ENCODE measurements at places on chromosomes 11 and 22.

DNA sequence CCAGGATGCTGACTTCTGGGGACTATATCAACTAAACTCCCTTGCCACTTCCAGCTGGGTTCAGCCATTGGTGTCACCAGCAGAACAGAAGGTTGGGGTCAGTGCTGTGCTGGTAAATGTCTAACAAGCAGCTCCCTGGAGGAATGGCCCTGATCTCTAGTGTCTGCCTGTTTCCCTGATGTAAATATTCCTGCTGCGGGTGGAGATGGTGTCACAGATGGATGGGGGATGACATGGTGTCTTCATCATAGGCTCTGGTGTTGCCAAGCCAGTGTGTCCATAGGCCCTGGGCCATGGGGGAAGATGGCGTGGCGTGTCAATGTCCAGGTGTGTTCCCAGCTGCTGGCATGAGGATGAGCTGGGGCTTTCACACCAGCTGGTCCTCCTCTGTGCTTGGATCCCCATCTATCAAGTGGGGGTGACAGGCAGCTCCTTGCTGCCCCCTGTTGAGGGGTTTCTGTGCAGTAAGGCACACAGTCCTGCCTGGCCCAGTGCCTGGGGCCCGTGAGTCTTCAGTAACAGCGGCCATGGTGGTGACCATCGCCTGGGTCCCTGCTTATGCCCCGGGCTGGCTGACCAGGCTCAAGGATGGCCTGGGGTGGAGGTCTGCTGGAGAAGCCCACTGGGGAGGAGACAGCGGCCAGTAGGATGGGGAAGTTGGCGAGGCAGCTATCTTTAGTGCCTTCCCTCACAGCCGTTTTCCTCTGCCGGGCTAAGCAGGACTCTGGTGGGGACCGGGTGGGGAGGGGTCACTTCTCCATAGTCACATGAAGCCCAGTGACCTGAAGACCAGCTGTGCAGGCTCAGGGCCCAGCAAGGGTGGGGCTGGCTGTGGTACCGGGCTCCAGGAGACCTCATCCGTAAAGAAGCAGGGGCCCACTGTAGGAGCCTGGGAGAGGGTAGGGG is 12.7 kb downstream of the RPL3 start:
- no peak for DNase-seq

- DNase-seq: peak; percentile 26
Measured at GRCh38 chr22:42887523-42888507, 30.7 kb upstream of the ARFGAP3 start.

DNA sequence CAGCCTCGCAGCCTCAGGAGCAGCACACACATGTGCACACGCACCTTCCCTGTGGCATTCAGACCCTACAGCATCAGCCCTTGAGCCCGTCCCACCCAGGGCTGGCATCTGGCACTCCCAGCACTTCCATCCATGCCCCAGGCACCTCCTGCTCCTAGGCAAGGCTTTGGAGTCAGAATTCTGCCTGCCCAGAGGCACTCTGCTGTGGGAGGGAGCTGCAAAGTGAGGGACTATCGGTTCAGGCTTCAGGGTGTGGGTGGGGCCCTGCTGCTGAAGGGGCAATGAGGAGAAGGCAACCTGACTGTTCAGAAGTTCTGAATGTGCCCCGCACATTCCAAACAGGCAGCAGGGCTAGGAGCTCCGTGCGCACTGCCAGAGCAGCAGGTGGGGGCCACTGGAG is 39.7 kb downstream of the NECTIN1 start:
- no peak for DNase-seq

- DNase-seq: no peak
Measured at GRCh38 chr11:12693094-12693478, 18.9 kb downstream of the TEAD1 start.

- DNase-seq: no peak
Measured at GRCh38 chr11:33703788-33704187, 3.2 kb upstream of the C11orf91 start.

GRCh38 chr11:29251738-29252137 is 765.1 kb downstream of the KCNA4 start:
- DNase-seq: no peak

DNA sequence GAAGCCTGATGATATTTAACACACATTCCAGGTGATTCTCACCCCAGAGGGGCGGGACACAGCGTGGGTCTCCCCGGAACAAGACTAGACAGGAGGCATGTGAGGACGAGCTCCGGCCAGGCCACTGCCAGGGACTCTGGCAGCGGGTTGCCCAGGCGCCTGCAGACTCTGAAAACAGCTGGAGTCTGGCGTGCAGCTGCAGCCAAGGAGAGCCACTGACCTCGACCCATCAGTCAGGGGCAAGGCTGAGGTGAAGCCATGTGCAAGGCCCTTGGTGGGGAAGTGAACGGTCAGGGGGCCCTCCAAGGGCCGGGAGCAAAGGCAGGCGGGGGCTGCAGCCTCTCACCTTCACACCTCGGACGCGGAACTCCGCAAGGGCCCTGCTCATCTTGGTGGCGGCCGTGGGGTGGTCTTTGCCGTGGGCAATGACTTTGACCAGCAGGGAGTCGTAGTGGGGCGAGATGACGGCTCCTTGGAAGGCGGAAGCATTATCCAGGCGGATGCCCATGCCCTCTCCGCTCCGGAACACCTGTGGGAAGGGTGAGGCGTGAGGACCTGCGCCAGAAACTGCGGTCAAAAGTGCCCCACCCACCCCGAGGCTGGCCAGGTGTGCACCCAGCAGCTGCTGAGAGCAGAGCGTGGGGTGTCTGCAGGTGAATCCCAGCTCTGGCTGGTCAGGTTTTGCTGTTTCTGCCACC is 6.7 kb downstream of the LRFN4 start:
- DNase-seq: no peak

DNA sequence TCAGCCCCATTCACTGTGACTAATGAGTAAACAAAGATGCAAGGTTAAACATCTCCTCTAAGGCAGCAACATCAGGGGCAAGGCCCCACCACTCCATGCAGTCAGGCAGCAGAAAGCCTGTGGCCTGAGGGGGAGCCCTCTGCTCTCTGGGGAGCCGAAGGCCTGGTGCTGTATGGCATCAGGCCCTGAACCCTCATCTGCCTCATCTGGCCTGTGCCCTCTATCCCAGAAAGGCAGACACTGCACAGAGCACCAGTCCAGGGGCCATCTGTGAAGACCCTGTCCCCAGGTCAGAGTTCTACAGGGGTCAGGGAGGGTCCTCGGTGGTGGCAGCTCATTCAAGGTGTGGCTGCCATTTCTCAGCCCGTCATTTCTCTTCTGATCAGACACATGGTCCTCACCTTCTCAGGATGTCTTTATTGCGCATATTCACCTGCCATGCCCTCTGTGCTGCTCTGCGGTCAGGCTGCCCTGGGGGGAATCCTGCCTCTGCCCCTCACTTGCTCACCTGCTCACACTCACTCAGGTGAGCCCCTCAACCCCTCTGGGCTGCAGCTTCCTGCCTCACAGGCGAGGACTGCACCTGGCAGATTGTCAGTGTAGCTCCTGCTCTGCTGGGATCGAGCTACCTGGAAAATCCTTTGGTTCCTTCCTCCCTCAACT is 103.1 kb upstream of the PITPNB start:
- no peak for DNase-seq

GRCh38 chr11:33405834-33406602 is 148.8 kb downstream of the HIPK3 start:
- no peak for DNase-seq

DNA sequence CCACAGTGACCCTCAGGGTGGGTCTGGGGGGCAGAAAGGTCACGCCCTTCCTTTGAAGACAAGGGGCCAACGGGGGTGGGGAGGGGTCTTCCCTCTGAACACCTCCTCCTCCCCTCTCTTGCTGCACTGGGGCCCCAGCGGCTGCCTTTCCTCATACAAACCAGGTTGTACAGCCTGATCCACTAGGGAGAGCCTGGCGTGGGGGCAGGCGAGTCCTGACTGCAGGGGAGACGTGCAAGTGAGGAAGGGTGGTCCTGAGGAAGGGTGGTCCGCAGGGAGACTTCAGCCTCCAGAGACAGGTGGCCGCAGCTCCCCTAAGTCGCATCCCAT is 43.6 kb upstream of the LINC01488 start:
- DNase-seq: no peak

- no peak for DNase-seq
Measured at GRCh38 chr11:94550513-94550912, 6.8 kb downstream of the FUT4 start.

Measured in hematopoietic multipotent progenitor cell treated with erythropoietin and hydrocortisone succinate and interleukin-3 and kit ligand, for 17 days (in vitro differentiated cells).